Hematopoietic multipotent progenitor cell treated with erythropoietin and hydrocortisone succinate and interleukin-3 and kit ligand, for 15 days (in vitro differentiated cells): ENCODE measurements at places on chromosomes 2 and 18.

GRCh38 chr2:3076848-3077642 is 300.6 kb downstream of the EIPR1 start:
- no peak for DNase-seq

DNA sequence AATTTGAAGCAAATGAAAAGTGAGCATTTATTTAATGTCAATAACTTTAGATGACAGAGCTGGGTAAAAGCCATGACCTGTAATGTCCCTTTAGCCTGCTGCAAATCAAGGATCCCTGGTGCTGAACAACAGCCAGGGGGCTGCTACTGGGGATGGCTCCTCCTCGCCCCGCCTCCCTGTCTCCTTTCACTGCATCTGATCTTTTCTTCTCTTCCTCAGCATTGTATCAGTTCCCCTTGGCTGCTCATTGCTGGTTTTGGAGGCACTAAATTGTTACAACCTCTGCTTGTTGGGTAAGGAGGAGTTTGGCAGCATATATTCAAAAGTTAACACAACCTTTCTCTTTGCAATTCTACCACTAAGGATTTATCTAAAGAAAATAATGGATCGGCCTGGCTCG is 236.3 kb upstream of the ID2 start:
- DNase-seq, result no peak

DNA sequence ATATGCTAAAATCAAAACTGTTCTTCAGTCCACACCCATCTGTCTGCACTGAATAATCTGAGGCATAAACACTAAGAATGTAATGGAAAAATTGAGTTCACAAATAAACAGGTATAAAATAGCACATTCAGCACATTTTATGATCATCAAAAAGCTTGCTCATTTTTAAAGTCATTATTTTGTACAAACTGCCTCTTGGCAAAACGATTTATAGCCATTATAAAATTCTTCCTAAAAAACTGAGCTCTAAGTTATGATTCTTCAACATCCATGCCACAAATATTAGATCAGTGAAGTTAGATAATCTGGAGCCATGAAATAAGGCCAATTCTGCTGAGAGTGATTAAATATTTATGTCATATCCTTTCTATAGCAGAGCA is 233.5 kb downstream of the DYM start:
- no peak for DNase-seq

DNA sequence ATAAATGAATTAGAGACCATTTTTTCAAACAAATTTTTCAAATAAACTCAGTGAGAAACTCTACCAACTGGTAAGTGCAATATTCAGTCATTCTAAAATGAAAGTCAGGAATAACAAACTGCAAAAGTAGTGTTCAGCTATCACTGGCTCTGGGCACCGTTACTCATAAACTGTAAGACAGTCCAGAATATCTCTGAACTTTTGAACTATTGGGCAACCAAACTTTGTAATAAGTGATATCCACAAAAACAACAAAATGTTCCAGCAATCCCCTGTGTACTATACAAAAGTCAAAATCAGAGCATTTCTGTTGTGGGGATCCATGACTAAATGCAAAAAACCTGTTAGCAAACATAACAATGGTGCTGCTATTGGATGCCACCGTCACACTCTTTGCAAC is 56.3 kb downstream of the SLC25A12 start:
- DNase-seq, result no peak

DNA sequence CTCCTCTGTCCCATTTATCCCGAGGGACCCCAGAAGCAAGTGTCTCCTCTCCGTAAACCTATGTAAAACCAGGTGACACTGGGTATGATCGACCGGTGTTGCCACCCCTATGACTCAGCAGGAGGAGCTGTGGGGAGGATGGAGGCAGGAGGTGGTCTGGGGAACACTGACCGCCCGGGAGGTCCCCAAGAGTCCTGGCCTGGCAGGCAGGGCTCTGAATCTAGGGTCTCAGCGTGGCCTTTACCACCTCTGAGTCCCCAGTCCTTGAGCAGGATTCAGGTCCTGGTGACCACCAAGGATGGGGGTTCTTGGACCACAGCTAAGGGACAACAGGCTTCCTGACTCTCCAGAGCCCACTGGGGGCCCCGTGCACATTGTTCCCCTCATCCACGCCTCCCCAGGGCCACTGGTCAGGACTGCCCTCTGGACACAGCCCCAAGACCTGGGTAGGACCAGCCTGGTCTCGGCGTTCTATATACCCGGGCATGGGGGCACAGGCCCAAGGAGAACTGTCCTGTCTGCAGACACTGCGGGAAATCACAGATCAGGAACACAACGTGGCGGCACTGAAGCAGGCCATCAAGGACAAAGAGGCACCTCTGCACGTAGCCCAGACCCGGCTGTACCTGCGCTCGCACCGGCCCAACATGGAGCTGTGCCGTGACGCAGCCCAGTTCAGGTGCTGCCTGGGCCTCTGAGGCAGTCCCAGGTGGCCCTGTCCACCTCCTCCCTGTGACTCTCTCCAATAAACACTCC is 4.0 kb downstream of the TEKT4 start:
- no peak for DNase-seq

GRCh38 chr2:7692657-7693161 is 775.5 kb downstream of the RNF144A start:
- no peak for DNase-seq

DNA sequence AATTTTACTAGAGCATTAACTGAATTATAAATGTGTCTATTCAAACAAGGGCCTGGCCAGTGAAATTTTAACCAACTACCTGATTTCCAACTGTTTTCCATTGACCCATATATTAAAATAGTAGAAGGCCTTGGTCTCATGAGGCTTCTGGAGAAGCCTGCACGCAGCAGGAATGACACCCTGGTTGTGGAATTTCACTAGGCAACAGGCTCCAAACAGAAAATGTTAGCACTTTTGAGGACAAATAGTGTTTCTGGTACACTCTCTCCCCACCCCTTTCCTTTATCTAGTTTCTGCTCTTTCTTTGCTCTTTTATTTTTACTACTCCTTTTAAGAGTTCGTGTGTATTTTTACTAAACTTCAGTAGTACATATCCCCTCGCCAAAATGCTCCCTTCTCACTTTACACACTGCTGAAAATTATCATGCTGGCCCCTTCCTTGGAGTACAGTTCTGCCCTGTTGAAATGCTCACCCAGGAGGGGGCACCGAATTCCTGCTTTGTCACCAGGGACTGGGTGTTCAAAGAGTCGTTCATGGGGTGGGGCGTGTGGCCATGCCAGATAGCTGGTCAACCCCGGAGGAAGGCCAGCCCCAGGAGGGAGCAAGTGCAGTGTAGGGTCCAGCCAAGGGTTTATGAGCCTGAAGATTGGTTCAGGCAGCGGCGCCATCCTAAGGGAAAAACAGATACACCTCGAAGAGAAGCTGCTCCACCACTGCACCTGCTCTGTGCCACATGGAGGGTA is 22.1 kb upstream of the COL6A3 start:
- no peak for DNase-seq

GRCh38 chr2:170813611-170814532 is 2.8 kb upstream of the GAD1 start:
- DNase-seq, result no peak

DNA sequence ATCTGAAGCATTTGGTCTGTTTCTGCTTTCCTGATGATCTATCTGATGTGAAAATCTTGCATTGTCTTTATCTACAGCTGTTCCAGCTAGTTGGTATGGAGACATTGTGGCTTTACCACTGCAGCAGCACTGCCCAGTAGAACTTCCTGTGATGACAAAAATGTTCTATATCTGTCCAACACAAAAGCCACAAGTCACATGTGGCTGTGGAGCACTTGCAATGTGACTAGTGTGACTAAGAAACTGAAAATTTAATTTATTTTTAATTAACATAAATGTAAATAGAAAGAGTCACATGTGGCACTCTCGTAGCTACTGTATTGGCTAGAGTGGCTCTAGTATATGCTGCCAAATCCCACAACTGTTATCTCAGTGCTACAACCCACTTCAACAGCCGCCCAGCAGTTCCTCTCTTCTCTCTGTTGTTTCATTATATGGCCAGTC is 425.7 kb downstream of the SETBP1 start:
- DNase-seq, result no peak

DNA sequence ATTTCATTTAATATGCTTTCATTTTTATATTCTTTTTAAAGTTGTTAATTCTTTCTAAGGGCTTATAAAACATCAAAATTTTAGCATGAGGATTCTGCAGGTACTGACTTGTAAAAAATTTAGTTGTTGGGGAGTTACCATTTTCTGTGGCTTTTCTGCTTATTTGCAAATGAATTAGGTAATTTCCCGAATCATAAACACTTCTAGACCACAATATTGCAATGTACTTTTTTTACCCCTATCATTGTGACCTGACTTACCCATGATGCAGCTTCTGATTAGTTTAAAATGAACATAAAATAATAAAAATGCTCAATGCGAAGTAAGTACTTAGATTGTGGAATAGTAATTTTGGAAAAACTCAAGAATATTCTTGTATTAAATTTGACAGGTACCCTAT is 11.4 kb downstream of the ARL6IP6 start:
- DNase-seq, result no peak
